ENCODE measurements at places on chromosomes 2 and 18. TPM values are rescaled to one million over a fixed set of nuclear protein-coding genes. Genes with fewer than 3 reads are reported as not detected.

Gene CAPN14
- total RNA-seq: 0.59 TPM

Gene OTX1
- total RNA-seq: not detected

Gene ZNG1B
- 46.1 TPM for total RNA-seq

Gene CRYGD
- not detected for total RNA-seq

Gene SPP2
- not detected for total RNA-seq

Gene GAREM1
- total RNA-seq: not detected

Gene RTP5
- 0.29 TPM for total RNA-seq

- DNase-seq: no peak
- peak overlapping the region; percentile 77 for H3K4me3 ChIP-seq
- peaks cover 1% of the 10 kb centered on the region for H3K36me3 ChIP-seq
- peaks cover 11% of the 10 kb centered on the region for H3K27me3 ChIP-seq
These were observed 463 bp upstream of the CABYR start for GRCh38 chr18:24138409-24138788.

DNA sequence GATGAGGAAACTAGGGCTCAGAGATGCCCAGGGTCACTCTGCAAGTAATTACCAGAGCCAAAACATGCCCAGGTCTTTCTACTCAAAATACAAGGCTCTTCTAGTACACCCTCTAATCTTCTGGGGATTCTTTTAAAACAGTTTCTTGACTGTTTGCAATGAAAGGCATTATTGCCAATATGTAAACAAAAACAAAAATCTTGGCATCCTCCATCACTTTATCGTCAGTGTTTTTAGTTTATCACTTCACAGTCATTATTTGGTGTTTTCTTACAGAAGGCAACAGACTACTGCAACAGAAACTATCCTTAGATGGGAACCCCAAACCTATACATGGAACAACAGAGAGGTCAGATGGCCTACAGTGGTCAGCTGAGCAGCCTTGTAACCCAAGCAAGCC lies 71.0 kb downstream of the KCTD18 start:
- no peak overlapping the region for H3K27ac ChIP-seq
- H3K4me3 ChIP-seq: no peak overlapping the region
- H3K36me3 ChIP-seq: no peaks in the 10 kb centered on the region
- DNase-seq: no peak
- no peaks in the 10 kb centered on the region for H3K27me3 ChIP-seq

GRCh38 chr2:119407430-119408220 lies 24.0 kb upstream of the TMEM37 start:
- DNase-seq: peak; percentile 42
- H3K27me3 ChIP-seq: peaks cover 3% of the 10 kb centered on the region
- no peak overlapping the region for H3K4me3 ChIP-seq
- no peaks in the 10 kb centered on the region for H3K36me3 ChIP-seq

DNA sequence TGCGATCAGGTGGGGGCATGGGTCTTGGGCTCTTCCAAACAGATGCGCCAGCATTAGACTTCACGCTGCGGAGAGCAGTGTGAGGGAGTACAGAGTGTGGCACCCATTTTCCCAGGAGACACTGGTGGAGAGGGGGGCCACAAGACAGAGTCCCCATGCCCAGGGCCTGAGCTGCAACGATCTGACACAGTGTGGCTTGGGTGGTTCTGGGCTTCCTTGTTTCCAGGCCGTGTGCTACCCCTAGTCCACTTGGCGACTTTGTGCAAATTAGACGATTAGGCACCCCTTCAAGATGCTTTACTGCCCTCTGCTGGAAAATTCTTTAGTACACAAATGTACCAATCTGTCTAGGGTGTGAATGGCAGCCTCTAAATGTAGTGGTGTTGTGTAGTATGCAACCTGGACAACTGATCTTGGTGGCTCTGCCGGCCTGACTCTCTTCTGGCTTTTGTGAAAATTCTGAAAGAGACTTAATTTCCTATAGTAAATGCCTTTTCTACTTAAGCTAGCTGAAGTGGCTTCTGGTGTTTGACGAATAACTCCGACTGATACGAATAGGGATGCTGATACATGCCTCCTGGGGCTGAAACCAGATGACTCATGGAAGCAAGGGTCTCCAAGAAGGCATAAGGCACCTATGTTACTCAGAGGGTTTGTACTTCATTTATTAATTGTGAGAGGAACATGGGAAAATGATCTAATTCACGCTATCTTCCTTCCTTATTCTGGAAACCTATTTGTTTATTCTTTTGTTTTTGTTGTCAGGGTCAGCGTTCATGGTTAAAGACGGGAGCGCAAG lies 92.3 kb upstream of the SMAD2 start:
- H3K27me3 ChIP-seq: peaks cover 11% of the 10 kb centered on the region
- DNase-seq: peak; percentile 12
- no peaks in the 10 kb centered on the region for H3K36me3 ChIP-seq
- no peak overlapping the region for H3K4me3 ChIP-seq
- no peak overlapping the region for H3K27ac ChIP-seq

GRCh38 chr2:191155608-191156071 lies 4.8 kb upstream of the STAT4 start:
- no peak overlapping the region for H3K4me3 ChIP-seq
- peak; percentile 9 for DNase-seq
- H3K4me1 ChIP-seq: peaks cover 40% of the 10 kb centered on the region
- H3K27ac ChIP-seq: peak overlapping the region; percentile 13
- H3K36me3 ChIP-seq: no peaks in the 10 kb centered on the region

GRCh38 chr2:233081731-233082221 lies 21.6 kb downstream of the INPP5D start:
- peaks cover 46% of the 10 kb centered on the region for H3K36me3 ChIP-seq
- H3K27ac ChIP-seq: peak overlapping the region; percentile 85
- no peaks in the 10 kb centered on the region for H3K27me3 ChIP-seq
- H3K4me3 ChIP-seq: peak overlapping the region; percentile 32
- H3K4me1 ChIP-seq: peaks cover 83% of the 10 kb centered on the region
- no peak for DNase-seq

GRCh38 chr2:24617424-24617823 lies 126.4 kb downstream of the NCOA1 start:
- H3K27me3 ChIP-seq: no peaks in the 10 kb centered on the region
- H3K4me3 ChIP-seq: no peak overlapping the region
- H3K27ac ChIP-seq: no peak overlapping the region
- peaks cover 30% of the 10 kb centered on the region for H3K4me1 ChIP-seq
- peaks cover 4% of the 10 kb centered on the region for H3K36me3 ChIP-seq
- DNase-seq: no peak

GRCh38 chr2:22483036-22483435 lies 901.9 kb upstream of the KLHL29 start:
- no peaks in the 10 kb centered on the region for H3K36me3 ChIP-seq
- H3K27ac ChIP-seq: no peak overlapping the region
- DNase-seq: no peak
- H3K4me1 ChIP-seq: no peaks in the 10 kb centered on the region
- no peak overlapping the region for H3K4me3 ChIP-seq

- H3K27me3 ChIP-seq: no peaks in the 10 kb centered on the region
- no peaks in the 10 kb centered on the region for H3K36me3 ChIP-seq
- no peak for DNase-seq
These were observed 124.8 kb downstream of the DTNB start for GRCh38 chr2:25548601-25549000.

DNA sequence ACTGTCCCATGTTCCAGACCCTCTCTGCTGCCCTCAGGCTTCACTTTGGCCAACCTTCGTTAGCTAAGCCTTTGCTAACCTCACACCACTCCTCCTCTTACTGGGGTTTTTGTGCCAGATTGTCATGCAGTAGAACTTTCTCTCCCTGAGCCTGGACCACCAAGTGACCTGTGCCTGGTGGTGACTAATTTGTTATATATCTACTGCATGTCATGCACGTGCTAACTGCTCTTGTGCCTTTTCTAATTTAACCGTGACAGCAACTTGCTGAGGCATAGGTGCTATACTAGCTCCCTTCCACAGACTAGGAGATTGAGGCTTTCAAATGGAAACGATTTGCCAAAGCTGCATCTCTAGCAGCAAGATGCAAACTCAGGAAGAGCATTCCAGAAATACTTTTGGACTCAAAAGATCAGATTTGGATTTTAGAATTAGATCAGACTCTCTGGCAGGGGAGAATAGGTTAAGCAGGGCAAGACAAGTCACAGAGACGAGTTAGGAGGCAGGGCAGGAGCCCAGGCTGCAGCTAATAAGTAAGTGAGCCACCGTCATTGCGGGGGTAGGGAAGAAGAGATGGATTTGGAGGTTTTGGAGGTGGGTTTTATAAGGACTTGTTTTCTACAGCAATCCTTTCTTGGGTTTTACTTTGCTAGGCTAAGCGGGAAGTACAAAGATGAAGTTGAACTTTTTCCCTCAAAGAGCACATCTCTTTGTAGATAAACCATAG lies 1.8 kb downstream of the PPP1R7 start:
- H3K4me1 ChIP-seq: peaks cover 44% of the 10 kb centered on the region
- H3K27me3 ChIP-seq: no peaks in the 10 kb centered on the region
- peaks cover 10% of the 10 kb centered on the region for H3K36me3 ChIP-seq
- H3K27ac ChIP-seq: peak overlapping the region; percentile 7

- DNase-seq: no peak
- no peak overlapping the region for H3K4me3 ChIP-seq
- no peaks in the 10 kb centered on the region for H3K4me1 ChIP-seq
- H3K27ac ChIP-seq: no peak overlapping the region
These were observed 23.5 kb upstream of the GNAL start for GRCh38 chr18:11665587-11665986.

DNA sequence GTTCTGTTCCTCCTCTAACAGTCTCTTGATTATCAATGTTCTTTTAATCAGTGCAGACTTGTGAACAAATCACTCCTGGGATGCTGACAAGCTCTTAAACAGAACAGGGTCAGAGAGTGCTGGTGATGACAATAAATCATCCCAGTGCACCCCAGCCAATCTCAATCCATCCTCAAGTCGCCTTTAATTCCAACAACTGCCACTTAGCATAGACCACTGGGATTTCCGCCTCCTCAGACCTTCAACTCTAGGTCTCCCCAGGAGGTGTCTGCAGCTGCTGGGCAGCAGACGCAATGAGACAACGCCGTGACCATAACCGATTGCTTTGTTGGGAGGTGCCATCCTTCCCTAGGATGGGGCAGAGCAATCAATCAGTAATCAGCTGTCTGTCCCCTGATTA lies 184.2 kb upstream of the ACAA2 start:
- no peaks in the 10 kb centered on the region for H3K4me1 ChIP-seq
- H3K27me3 ChIP-seq: peaks cover 1% of the 10 kb centered on the region
- H3K36me3 ChIP-seq: no peaks in the 10 kb centered on the region

- peaks cover 21% of the 10 kb centered on the region for H3K4me1 ChIP-seq
- no peaks in the 10 kb centered on the region for H3K27me3 ChIP-seq
- H3K36me3 ChIP-seq: peaks cover 20% of the 10 kb centered on the region
- DNase-seq: no peak
- no peak overlapping the region for H3K4me3 ChIP-seq
These were observed 61.2 kb upstream of the POMC start for GRCh38 chr2:25229279-25230197.

GRCh38 chr2:235746257-235746934 lies 252.6 kb downstream of the AGAP1 start:
- peak; percentile 66 for DNase-seq
- no peak overlapping the region for H3K27ac ChIP-seq
- H3K27me3 ChIP-seq: peaks cover 2% of the 10 kb centered on the region
- H3K4me3 ChIP-seq: no peak overlapping the region
- no peaks in the 10 kb centered on the region for H3K4me1 ChIP-seq

DNA sequence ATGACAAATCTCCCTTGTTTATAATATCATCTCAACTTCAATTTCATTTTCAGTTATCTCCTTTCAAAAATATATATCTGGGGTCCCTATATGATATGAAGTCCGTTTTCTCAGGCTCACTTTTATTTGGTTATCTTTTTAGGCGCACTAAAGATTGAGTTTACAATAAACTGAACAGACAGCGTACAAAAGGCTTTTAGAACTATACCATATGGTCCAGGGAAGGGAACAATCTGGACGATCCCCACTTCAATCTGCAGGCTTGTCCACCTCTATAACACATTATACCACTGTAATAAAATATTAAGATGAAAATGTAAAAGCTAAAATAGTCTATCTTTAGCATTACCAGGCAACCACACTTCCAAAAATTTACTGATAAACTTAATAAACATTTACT lies 289.9 kb downstream of the ZEB2 start:
- DNase-seq: no peak
- H3K27me3 ChIP-seq: no peaks in the 10 kb centered on the region
- H3K4me1 ChIP-seq: peaks cover 58% of the 10 kb centered on the region
- peaks cover 20% of the 10 kb centered on the region for H3K36me3 ChIP-seq

- H3K4me1 ChIP-seq: peaks cover 13% of the 10 kb centered on the region
- H3K27me3 ChIP-seq: no peaks in the 10 kb centered on the region
- DNase-seq: no peak
- H3K27ac ChIP-seq: no peak overlapping the region
These were observed 42.0 kb downstream of the WDR33 start for GRCh38 chr2:127768775-127769479.

GRCh38 chr2:239719791-239720360 lies 305.3 kb downstream of the NDUFA10 start:
- H3K27me3 ChIP-seq: no peaks in the 10 kb centered on the region
- DNase-seq: no peak
- H3K36me3 ChIP-seq: no peaks in the 10 kb centered on the region

- DNase-seq: no peak
- no peak overlapping the region for H3K27ac ChIP-seq
- H3K36me3 ChIP-seq: peaks cover 17% of the 10 kb centered on the region
- H3K27me3 ChIP-seq: no peaks in the 10 kb centered on the region
These were observed 82.4 kb downstream of the AAK1 start for GRCh38 chr2:69561101-69561500.

- peak overlapping the region; percentile 67 for H3K4me3 ChIP-seq
- peak overlapping the region; percentile 62 for H3K27ac ChIP-seq
- no peak for DNase-seq
- H3K4me1 ChIP-seq: peaks cover 8% of the 10 kb centered on the region
- H3K36me3 ChIP-seq: no peaks in the 10 kb centered on the region
These were observed 816 bp downstream of the GALNT14 start for GRCh38 chr2:31137211-31138036.

- peak overlapping the region; percentile 58 for H3K27ac ChIP-seq
- H3K4me1 ChIP-seq: peaks cover 72% of the 10 kb centered on the region
- no peak for DNase-seq
- H3K4me3 ChIP-seq: no peak overlapping the region
- peaks cover 7% of the 10 kb centered on the region for H3K36me3 ChIP-seq
- no peaks in the 10 kb centered on the region for H3K27me3 ChIP-seq
These were observed 88.5 kb upstream of the RANBP2 start for GRCh38 chr2:108630567-108631405.

- H3K4me3 ChIP-seq: no peak overlapping the region
- no peak for DNase-seq
- no peak overlapping the region for H3K27ac ChIP-seq
- no peaks in the 10 kb centered on the region for H3K36me3 ChIP-seq
These were observed 437.4 kb upstream of the MYT1L start for GRCh38 chr2:2768476-2768875.

DNA sequence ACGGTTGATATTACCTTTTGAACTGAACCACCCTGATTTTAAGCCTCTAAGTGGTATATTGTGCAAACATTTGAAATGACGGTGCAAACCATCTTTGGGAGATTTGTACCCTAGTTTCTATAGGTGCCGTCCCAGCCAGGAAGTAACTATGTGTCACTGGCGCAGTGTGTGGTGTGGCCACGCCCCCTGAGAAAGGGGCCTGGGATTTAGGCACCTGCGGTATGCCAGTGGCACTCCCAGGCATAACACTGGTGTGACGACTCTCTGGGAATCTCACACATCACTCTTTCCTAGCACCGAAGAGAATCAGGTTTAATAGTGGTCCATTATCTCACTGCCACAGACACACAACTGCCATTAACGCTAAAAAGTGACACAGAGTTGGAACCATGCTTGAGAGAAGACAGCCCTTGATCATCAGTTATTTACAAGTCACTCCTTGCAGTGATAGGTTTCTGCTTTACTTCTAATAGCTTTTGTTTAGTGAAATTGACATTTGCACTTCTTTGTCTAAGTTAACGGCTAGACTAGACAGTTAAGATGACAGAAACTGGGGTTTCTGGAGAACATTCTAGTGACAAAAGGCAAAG lies 11.1 kb downstream of the AQP4 start:
- no peaks in the 10 kb centered on the region for H3K4me1 ChIP-seq
- H3K27ac ChIP-seq: no peak overlapping the region
- DNase-seq: no peak
- no peak overlapping the region for H3K4me3 ChIP-seq
- no peaks in the 10 kb centered on the region for H3K36me3 ChIP-seq
- H3K27me3 ChIP-seq: no peaks in the 10 kb centered on the region
